ENCODE measurements at places on chromosomes 7 and 10.

DNA sequence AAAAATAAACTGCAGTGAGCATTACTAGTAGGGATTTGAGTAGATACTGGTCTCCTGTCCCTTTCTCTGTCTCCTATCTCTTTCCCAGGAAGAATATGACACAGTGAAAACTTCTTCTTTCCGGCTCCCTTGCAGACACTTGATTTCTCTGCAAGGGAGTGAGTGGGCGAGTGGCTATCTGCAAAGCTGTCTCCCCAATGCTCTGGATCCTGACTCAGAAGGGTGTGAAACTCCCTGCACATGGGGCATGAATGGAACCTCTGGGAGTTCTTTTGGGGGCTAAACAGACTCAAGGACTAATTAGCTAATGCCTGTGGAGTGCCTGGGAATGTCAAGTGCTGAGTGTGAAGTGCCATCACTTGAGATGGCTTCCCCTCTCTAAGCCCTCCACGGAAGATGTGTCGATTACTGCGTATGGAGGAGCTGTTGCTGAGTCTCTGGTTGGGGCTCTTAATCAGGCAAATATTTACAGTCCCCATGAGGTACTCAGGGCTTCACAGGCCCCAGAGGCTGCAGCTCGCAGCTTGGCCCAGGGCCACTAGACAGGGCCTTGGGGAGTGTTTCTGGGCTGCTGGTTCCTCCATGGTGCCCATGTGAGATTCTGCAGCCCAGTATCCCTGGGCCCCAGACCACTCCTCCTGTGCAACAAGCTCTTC lies 139.8 kb downstream of the RPS24 start:
- peaks cover 3% of the 10 kb centered on the region for H3K27me3 ChIP-seq
- no peak for DNase-seq
- H3K4me3 ChIP-seq, result no peak overlapping the region
- no peaks in the 10 kb centered on the region for H3K4me1 ChIP-seq

GRCh38 chr7:69656890-69657289 lies 58.6 kb downstream of the AUTS2 start:
- no peaks in the 10 kb centered on the region for H3K27me3 ChIP-seq
- no peak overlapping the region for H3K27ac ChIP-seq
- no peak for DNase-seq
- H3K4me1 ChIP-seq, result peaks cover 36% of the 10 kb centered on the region
- no peaks in the 10 kb centered on the region for H3K36me3 ChIP-seq

DNA sequence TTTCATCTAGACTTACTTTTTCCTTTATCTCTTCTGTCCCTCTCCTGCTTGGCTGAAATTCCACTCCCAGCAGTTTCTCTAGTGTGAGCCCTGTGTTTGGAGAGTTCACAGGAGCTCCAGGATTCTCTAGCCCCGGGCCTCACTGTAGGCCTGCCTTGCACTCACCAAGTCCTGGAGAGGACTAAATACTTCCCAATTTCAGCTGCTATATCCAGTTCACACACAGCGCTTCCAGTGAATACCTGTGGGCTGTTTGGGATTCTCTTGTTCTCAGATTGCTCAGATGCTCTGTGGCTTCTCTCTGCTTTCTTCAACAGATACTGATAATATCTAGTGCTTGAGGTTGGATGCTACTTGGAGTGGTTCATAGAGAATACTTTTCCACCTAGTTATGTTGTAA lies 46.0 kb downstream of the MINPP1 start:
- no peak overlapping the region for H3K4me3 ChIP-seq
- H3K4me1 ChIP-seq, result no peaks in the 10 kb centered on the region
- no peaks in the 10 kb centered on the region for H3K27me3 ChIP-seq
- H3K27ac ChIP-seq, result no peak overlapping the region

- H3K36me3 ChIP-seq, result no peaks in the 10 kb centered on the region
- no peak for DNase-seq
- H3K27ac ChIP-seq, result no peak within 1 kb of the TSS
- peaks cover 7% of the 10 kb centered on the region for H3K4me1 ChIP-seq
- no peak within 1 kb of the TSS for H3K4me3 ChIP-seq
These were observed at the start of gene FAM171A1 for GRCh38 chr10:15370856-15371701. Gene FAM171A1, minus strand, starts transcription at chr10:15371289. Its CDS starts 237 bp downstream, at chr10:15371052.

DNA sequence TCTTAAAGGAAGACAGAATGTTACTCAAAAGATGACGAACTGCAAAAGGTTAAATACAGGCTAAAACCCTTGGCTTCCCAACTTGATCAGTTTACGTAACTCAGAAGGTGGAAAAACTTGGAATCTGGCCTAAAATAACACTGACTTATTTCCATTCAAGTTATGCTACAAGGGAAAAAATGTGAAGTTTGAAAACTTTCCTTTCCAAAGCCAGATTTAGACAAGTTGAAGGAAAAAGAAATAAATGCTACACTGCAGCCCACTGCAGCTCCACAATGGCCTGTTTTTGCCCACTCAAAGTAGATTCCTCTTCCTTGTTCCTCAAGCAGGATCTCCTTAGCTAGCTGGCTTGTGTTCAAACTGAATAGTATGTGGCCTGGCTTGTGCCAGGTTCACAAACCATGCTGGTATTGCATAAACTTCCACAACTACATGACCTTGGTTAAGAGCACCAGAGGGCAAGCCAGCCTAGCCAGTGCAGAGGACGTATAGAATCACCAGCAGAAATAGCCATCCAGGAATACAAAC lies 166.2 kb downstream of the CPEB3 start:
- no peak for DNase-seq
- H3K36me3 ChIP-seq, result no peaks in the 10 kb centered on the region
- H3K27me3 ChIP-seq, result no peaks in the 10 kb centered on the region
- H3K4me3 ChIP-seq, result no peak overlapping the region
- H3K27ac ChIP-seq, result no peak overlapping the region

DNA sequence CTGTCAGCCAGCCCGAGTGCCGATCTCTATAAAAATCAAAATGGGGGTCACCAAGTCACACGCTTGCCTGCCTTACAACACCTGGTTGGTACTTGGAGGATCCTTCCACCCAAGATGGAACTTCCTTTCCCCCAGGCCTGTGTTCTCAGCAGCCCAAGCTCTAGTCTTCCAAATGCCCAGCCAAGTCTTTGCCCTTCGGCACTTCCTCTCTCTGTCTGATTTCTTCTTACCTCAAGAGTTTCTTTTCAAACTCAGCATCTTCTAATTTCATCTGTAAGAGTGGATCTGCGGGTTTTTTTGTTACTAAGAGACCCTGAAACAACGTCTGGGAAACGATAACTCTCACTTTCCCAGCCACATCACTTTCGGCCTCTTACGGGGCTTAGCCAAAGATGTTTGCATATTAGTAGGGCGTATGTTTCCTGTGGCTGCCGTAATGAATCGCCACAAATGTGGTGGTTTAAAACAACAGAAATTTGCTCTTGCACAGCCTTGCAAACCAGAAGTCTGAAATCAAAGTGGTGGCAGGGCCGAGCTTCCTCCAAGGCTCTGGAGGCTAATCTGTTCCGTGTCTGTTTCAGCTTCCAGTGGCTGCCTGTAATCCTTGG lies 219.9 kb downstream of the TCF7L2 start:
- DNase-seq, result peak; percentile 62
- H3K4me3 ChIP-seq, result no peak overlapping the region
- no peaks in the 10 kb centered on the region for H3K36me3 ChIP-seq
- no peaks in the 10 kb centered on the region for H3K27me3 ChIP-seq
- H3K27ac ChIP-seq, result no peak overlapping the region
- 0 out of 2 replicates have a peak, but pooled peaks cover 5% of the 10 kb centered on the region for H3K4me1 ChIP-seq

GRCh38 chr7:43631559-43631958 lies 48.7 kb downstream of the STK17A start:
- peaks cover 39% of the 10 kb centered on the region for H3K36me3 ChIP-seq
- peaks cover 10% of the 10 kb centered on the region for H3K4me1 ChIP-seq
- no peak for DNase-seq

- H3K4me3 ChIP-seq, result no peak overlapping the region
- H3K27ac ChIP-seq, result no peak overlapping the region
- DNase-seq, result no peak
- peaks cover 3% of the 10 kb centered on the region for H3K4me1 ChIP-seq
- H3K27me3 ChIP-seq, result no peaks in the 10 kb centered on the region
- no peaks in the 10 kb centered on the region for H3K36me3 ChIP-seq
These were observed 58.1 kb downstream of the PRTFDC1 start for GRCh38 chr10:24894309-24894708.

GRCh38 chr10:33453081-33454025 lies 118.9 kb upstream of the NRP1 start:
- no peaks in the 10 kb centered on the region for H3K36me3 ChIP-seq
- no peaks in the 10 kb centered on the region for H3K27me3 ChIP-seq
- H3K27ac ChIP-seq, result no peak overlapping the region
- no peaks in the 10 kb centered on the region for H3K4me1 ChIP-seq
- H3K4me3 ChIP-seq, result no peak overlapping the region

DNA sequence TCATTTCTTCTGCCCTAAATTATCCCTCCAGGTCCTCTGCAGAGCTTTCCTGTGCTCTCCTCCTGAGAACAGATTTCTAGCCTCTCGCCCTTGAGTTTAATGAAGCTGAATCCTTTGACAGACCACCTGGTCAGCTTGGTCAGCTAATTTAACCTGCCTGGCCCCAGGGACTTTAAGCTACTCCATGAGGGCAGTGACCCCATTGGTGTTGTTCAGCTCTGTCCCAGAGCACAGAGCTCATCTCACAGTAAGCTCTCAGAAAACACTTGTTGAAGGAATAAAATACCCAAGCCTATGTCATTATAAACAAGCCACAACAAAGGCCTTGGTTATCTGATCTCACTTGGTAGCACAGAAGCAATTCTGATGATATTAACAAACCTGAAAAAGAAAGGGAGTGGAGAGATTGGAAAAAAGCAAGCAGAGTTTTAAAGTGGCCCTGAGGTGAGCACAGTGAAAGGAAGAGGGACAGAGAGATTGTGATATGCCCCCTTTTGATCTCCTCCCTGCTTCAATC lies 24.4 kb downstream of the SLC26A4 start:
- peaks cover 1% of the 10 kb centered on the region for H3K27me3 ChIP-seq
- H3K36me3 ChIP-seq, result no peaks in the 10 kb centered on the region
- DNase-seq, result no peak
- no peak overlapping the region for H3K4me3 ChIP-seq
- H3K27ac ChIP-seq, result no peak overlapping the region

DNA sequence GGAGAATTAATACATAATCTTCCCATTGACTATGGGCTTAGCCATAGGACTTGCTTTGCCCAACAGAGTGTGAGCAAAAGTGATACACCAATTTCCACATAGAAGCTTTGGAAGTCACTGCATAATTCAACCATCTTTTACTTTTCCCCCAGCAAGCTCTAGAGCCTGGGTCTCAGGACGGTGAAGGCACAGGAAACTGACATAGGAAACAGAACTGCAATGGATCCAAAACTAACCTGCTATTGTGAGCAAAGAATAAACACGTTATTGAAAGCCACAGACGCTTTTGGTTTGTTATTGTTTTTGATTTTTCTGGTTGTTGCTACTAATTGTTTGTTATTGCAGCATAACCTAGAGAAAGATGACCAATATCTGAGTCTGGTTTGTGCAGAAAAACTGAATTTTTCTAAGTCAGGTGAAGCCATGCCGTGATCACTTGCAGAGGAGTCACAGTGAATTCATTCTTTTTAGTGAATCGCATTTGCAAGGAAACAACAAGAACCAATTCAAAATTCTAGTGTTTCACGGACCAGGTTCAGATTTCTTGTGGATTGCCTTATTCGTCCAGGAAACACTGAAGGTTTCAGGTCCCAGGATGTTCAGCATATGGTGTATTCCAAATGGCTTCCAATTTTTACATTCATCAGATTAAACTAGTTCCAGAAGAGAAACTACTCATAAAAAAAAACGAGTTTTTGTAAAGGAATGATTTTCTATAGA lies 52.8 kb downstream of the CUBN start:
- no peaks in the 10 kb centered on the region for H3K27me3 ChIP-seq
- no peak overlapping the region for H3K4me3 ChIP-seq
- no peak overlapping the region for H3K27ac ChIP-seq
- H3K4me1 ChIP-seq, result no peaks in the 10 kb centered on the region
- no peaks in the 10 kb centered on the region for H3K36me3 ChIP-seq
- no peak for DNase-seq

DNA sequence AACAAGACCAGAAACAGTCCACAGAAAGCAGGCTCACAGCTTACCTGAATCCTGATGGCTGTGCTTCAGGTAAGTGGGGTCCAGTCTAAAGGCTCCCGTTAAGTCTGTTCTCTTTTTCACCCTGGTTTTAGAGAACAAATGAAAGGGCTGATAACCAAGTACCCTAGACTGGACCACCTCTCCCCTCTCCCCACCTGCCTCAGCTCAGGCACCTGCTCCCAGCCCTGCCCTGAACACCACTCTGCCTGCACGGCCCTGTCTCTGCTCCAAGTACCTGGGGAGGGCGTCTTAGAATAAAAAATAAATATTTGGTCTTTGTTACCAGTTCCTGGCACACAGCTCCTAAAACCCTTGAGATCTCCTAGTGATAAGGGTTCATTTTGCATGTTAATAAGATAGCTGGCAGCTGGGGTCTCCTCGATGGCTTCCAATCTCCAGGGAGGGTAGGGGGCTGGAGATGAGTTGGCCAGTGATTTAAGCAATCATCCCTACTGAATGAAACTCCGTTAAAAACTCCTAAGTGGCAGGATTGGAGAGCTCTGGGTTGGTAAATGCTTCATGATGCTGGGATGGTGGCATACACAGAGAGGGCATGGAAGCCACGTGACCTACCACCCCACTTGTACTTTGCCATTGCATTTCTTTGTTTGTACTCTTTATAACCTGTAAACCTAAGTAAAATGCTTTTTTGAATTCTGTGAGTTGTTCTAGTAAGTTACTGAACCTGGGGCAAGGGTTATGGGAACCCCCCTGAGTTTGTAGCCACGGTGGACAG lies 29.8 kb upstream of the FIGNL1 start:
- H3K27ac ChIP-seq, result no peak overlapping the region
- no peak overlapping the region for H3K4me3 ChIP-seq
- no peaks in the 10 kb centered on the region for H3K36me3 ChIP-seq
- H3K27me3 ChIP-seq, result peaks cover 2% of the 10 kb centered on the region

GRCh38 chr10:103120546-103120945 lies 72.5 kb downstream of the NT5C2 start:
- no peak overlapping the region for H3K4me3 ChIP-seq
- peaks cover 9% of the 10 kb centered on the region for H3K4me1 ChIP-seq
- no peaks in the 10 kb centered on the region for H3K27me3 ChIP-seq
- no peak overlapping the region for H3K27ac ChIP-seq
- no peaks in the 10 kb centered on the region for H3K36me3 ChIP-seq
- no peak for DNase-seq

DNA sequence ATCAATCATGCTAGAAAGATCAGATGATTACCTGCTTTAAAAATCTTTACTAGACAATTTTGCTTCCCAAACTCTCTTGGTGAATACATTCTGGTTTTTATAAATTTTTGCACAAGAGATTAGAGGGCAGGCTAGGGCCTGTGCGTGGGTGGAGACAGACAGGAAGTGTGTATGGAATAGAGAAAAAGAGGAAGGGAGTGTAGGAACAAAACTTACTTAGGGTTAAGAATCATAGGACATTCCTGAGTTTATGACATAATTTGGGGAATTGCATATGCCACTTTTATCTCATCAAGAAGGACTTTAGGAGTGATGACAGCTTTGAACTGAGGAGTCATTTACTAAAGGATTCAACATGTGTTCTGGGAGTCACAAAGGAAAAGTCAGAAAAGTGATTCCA lies 31.3 kb downstream of the LAMB1 start:
- no peak overlapping the region for H3K27ac ChIP-seq
- H3K27me3 ChIP-seq, result no peaks in the 10 kb centered on the region
- H3K36me3 ChIP-seq, result no peaks in the 10 kb centered on the region

- H3K4me1 ChIP-seq, result no peaks in the 10 kb centered on the region
- DNase-seq, result no peak
- no peak overlapping the region for H3K4me3 ChIP-seq
- H3K27me3 ChIP-seq, result no peaks in the 10 kb centered on the region
- H3K27ac ChIP-seq, result no peak overlapping the region
These were observed 126.6 kb upstream of the RAB11FIP2 start for GRCh38 chr10:118173296-118173695.

GRCh38 chr7:14850039-14850438 lies 52.5 kb downstream of the DGKB start:
- H3K4me1 ChIP-seq, result no peaks in the 10 kb centered on the region
- no peak overlapping the region for H3K27ac ChIP-seq
- H3K4me3 ChIP-seq, result no peak overlapping the region

Data from GM12878 (cell line).